ENCODE measurements at places on chromosomes 16 and 17.
A peak's percentile ranks its signal among the peaks of the same experiment; 100 is the strongest.

GRCh38 chr17:83179374-83179773, 100.0 kb downstream of the METRNL start:
- no peak for DNase-seq

DNA sequence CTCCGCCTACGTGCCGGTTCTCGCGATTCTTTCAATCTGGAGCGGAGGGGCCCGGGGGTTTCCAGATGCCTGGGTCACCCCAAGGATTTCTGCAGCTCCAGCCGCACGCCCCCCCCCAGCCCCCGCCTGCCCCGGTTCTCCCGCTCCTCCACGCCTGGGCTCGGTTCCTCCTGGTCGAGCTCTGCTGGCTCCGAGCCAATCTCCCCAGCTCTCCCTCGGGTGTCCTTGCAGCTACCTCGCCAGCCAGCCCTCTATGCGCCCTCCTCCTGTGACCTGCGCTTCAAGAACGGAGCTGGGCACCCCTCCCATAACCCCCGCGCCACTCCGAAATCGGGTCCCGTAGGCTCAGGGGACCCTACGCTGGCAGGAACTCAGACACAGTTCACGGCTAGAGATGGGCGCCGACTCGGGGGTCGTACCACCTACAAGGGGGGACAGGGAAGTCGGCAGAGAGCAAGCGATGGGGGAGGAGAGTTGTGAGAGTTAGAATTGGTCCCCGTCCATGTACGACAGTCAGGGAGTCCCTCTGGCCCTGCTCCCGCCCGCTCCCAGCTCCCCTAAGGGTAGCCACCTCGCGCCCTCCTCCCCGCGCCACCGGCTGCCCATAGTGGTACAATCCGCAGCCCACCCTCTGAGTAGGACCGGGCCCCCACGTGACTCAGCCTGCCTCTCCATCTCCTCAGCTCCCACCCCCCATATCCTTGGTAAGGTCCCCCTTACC, 961 bp downstream of the FGF11 start:
- DNase-seq: no peak

GRCh38 chr16:1244881-1245280, 4.4 kb downstream of the TPSAB1 start:
- no peak for DNase-seq

DNA sequence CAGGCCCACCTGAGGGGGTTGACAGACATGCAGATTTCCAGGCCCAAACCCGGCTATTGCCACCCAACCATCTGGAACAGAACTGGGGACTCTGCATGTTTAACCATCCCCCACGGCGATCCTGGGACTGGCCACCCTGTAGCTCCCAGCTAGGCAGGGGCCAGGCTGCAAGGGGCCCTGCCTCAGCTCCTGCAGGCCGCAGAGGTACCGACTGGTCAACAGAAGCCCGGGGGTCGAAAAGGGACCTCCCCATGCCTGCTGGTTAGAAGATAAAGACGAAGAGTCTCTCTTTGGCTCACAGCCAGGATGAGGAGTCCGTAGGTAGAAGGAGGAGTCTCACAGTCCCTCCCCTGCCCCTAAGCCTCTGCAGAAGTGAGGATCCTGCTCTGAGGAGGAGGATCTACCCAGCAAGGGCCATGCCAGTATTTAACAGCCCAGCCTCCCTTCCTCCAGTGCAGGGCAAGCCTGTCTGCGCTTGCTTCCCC, 223.4 kb upstream of the TNRC6C start:
- DNase-seq: no peak

DNA sequence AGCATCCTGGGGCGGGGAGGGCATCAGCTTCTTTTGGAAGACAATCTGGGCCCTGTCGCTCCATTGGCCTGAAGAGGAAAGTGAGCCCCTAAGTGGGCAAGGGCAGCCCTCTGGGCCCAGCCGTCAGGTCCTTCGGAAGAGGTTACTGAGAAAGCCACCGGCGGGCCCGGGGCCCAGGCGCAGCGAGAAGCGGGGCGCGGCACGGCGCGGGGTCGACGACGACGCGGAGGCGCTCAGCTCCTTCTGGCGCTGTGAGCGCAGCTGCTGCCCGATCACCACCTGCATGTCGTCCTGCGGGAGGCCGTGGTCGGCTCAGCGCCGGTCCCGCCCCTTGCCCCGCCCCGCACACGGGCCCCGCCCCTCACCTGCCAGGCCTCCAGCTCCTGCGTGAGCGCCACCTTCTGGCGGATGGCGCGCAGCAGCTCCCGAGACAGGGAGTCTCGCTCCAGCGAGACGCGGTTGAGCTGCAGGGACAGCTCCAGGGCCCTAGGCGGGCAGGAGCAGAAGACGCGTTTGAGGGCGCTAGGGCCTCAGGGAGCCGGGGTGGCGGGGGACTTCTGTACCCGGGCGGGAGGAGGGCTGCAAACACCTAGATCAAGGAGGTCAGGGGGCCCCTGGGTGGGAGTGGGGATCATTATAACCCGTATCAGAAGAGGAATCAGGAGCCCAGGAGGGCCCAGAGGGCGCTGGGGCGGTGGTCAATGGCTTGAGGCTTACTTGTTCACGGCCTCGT, 4.3 kb downstream of the THOC6 start:
- DNase-seq: peak; percentile 87

DNA sequence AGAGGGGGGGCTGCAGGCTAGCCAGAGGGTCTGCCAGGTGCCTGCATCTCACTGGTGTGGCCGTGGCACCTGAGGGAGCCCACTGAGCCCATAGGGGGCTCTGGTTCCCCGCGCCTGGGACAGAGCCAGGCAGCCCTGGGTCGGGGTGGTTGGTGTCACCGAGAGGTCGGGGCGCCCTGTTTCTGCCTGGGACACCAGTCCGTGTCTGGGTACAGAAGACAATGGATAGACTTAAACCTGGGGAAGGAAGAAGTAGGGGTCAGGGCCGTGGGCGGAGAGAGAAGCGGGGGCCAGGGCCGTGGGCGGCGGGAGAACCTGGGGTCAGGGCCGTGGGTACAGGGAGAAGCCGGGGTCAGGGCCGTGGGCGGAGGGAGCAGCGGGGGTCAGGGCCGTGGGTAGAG, 3.0 kb downstream of the RFNG start:
- no peak for DNase-seq

- no peak for DNase-seq
These were observed 403 bp downstream of the TEPSIN start for GRCh38 chr17:81238490-81238814.

DNA sequence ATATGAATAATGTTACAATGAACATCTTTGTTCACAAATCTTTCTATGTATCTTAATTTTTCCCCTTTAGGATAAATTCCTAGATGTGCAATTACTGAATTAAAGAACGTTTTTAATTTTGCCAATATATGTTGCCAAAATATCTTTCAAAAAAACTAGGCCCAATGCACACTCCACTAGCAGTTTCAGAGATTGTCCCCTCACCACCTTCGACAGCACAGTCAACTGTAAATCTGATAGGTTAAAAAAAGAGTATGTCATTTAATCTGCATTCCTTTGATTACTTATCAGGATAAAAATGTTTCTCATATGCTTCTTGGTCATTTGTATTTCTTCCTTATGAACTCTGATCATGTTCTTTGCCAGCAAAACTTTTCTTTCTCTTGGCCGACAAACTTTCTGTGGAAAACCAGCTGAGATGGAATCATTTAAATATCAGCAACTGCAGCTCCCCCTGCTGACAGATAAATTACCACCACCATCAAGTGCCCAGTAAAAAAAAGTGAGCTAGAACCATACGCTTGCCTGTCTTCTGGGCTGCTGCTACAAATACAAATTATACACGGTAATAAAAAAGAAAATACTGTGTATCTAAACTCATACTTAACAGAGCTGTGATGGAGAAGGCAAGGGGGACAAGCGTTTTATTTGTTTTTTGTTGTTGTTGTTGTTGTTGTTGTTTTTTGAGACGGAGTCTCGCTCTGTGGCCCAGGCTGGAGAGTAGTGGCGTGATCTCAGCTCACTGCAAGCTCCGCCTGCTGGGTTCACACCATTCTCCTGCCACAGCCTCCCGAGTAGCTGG, 19.6 kb upstream of the KANSL1 start:
- DNase-seq: peak; percentile 36

GRCh38 chr16:14029658-14030057, 41.5 kb upstream of the MRTFB start:
- no peak for DNase-seq

All from GM19239 (cell line).